HCEC 1CT (cell line): ENCODE measurements at places on chromosomes 5 and 9.
A peak's percentile ranks its signal among the peaks of the same experiment; 100 is the strongest.

- DNase-seq: no peak
Observed at GRCh38 chr5:131367219-131367860, 103.5 kb downstream of the CDC42SE2 start.

DNA sequence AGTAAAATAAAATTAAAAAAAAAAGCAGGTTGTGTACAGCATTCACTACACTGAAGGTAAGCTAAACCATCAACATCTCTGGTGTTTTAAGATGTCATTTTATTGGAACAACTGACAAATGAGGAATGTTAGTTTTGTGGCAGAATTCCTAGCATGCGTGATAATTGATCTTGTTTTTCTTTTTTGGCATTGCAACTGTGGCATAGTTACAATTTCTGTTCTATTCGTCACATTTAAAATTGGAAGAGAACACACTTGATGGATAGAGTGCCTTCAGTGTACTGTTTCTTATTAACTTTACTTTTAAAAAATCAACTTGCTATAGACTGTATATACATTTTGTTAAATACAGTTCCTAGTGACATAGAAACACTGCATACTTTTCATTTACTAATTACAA is 43.6 kb upstream of the TNFSF15 start:
- no peak for DNase-seq

GRCh38 chr5:34580983-34581382 is 75.1 kb upstream of the RAI14 start:
- no peak for DNase-seq

DNA sequence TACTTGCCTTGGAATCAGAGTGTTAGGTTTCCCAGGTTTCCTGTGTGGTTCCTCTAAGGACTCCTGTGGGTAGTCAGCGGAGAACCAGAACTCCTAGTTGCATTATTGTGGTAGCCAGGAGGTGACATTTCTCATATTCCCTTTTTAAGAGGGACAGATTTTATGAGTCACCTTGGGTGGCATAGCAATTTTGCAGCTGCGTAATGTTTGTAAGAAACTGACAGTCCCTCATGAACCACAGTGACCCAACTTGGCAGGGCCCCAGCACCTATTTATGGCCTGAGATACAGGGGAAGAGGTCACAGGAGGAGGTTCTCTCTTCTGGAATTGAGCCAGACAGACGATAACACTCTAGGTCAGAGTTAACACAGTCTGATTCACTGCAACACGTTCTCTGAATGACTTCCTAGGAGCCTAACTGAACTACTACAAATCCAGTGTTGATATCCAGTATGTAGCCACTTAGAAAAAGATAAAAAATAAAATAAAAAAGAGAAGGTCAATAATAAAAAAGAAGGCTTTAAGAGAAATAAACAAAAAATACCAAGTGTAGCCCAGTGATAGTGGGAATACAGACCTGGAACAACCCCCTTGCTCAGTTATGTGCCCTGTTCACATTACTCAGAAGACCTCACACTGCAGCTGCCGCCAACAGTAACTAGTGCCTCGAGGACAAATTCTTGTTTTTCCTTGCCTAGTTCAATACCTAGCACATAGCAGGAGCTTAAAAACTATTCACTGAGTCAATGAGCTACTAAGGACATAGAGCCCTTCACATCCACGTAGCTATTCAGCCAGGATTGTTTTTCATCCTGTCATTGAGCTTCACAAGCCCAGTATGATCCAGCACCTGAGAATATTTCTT is 50.7 kb upstream of the VLDLR start:
- DNase-seq: peak; percentile 55

DNA sequence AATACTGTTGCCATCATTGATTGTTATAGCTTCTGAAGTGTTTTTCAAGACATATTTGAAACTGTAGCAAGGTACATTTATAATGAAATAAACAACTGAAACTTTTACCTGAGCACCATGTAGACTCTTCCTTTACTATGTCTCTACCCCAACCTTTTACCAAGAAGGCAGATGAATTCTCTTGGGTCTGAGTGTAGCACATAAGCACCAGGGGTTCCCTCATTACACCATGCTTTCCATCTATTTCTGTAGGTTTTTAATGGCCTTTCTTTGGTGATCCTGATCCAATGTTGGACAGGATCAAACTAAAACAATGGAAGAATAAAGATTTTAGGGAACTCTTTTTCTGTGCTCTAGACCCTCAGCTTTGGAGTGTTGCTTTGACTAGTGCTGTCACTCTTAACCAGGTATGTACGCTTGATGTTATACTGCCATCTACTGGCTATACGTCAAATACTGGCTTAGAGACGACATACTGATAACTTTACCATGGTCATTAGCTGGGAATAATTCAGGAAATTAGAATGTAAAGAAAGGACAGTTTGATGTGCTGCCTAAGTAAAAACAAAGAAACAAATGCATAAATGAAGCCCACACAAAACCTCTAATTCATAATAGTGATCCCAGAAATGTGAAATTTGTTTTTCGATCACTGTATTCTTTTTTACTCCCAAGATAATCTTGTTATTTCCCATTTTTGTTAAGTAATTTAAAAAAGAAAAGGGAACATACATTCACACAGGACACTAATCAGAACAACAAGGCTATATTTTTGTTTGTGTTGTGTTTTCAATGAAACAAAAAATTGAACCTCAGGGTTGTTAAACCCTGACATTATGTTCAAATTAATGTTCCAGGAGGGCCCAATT is 30.7 kb downstream of the IFNW1 start:
- DNase-seq: peak; percentile 59

GRCh38 chr5:18397371-18397770 is 763.1 kb downstream of the TAF11L14 start:
- DNase-seq: no peak

DNA sequence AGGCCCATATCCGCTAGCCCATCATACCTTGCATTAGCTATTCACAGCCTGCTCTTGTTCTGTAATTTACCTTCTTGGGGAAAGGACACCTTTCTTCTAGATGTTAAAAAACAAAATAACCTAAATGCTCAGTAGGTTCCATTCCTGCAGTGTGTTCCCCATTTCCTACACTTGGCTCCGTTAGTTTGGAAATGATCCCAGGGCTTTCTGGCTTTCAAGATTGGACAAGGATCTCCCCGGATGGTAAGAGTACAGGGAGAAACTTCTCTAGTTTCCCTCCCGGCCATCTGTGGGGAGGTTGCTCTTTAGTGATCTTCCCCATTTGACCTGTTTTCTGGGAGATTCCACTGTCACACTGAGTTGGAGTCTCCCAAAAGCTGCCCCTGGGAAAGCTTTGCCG is 27.3 kb upstream of the STC2 start:
- no peak for DNase-seq

GRCh38 chr5:132444061-132444460 is 46.5 kb downstream of the IRF1 start:
- no peak for DNase-seq

DNA sequence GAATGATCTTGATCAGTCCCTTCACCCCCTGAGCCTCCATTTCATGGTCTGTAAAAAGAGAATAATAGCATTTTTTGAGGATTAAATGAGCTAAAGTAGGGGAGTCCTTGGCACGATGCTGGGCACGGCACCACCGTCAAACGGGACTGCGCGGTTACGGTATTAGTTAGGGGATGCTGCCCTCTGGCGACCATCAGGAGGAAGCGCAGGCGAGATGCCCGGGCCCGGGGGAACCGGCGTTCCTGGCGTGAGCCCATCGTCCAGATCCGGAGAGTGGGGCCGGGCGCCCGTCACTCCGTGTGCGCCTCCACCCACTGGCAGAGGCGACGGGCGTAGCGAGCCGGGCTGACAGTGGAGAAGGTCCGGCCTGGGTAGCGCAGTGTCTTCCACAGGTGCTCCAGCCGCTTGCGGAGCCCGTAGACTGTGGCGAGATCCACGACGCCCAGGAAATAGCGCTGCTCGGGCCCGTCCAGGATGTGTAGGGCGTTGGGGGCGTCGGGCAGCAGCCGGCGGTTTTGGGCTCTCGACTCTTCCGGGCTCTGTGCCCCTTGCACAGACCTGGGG is 4.8 kb upstream of the ST6GALNAC4 start:
- DNase-seq: peak; percentile 54

DNA sequence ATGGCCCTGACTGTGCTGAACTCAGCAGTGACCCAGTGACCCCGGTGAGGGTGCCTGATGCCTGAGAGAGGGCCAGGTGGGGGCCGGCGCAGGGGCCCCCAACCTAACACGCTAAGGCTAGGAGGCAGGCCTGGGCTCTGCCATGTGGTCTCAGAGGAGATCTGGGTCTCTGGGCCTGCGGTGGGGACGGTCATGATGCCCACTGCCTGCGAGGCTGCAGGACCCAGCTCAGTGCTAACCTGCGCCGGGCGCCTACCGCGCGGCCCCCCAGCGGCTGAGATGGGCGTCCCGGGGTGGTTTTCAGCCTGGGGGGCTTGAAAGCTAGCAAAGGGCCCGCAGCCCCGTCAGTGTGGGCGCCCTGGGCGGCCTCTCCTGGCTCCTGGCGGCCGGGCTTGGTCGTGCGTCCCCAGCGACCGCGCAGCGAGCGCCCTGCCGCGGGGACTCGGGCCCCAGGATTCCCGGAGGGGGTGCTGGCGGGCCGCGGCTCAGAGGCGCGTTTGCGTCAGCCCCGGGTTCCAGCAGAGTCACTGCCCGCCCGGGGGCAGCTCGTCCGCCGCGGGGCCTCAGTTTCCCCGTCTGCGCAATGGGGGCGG is 2.5 kb downstream of the EGFL7 start:
- no peak for DNase-seq

DNA sequence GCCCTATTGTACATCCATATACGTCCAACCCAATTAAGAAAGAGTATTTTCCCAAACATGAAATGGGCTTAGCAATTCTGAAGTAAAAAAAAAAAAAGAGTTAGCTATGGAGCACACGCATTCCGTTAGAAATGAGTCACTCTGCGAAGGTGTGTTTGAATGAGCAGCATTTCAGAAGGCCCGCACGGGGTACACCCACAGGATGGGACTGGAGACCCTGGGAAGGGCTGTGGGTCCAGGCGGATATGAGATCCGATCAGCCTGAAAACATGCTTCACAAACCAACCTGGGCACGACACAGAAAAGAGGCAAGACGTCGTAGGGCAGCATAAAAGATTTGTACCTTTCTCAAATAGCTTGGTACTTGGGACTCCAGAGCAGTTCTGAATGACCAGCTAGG is 173.9 kb upstream of the KLF9 start:
- no peak for DNase-seq

DNA sequence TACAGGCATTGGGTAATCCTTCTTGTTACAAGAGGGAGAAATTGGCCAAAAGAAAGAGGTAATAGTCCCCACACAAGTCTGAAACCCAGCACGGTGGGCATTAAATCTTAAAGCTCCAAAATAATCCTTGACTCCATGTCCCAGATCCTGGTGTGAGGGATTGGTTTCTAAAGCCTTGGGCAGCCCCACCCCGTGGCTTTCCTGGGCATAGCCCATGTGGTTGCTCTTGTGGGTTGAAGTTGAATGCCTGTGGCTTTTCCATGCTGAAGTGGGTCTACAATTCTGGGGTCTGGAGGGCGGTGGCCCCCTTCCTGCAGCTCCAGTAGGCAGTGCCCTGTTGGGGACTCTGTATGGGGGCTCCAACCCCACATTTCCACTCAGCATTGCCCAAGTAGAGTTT is 91.8 kb upstream of the LARP1 start:
- DNase-seq: no peak

DNA sequence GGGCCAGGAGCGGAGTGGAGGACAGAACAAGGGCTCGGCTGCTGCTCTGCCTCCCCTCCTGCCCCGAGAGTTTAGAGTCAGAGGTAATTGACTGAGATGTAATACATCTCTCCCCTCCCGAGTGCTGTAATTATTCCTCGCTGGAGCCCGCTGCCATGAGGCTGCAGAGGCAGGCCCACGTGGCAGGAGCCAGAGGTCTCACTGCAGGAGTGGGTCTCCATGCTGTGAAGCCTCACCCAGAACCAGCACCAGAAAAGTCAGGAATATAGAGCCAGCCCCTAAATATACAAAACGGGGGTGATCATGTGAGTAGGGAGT is 2.5 kb downstream of the FAM163B start:
- no peak for DNase-seq

DNA sequence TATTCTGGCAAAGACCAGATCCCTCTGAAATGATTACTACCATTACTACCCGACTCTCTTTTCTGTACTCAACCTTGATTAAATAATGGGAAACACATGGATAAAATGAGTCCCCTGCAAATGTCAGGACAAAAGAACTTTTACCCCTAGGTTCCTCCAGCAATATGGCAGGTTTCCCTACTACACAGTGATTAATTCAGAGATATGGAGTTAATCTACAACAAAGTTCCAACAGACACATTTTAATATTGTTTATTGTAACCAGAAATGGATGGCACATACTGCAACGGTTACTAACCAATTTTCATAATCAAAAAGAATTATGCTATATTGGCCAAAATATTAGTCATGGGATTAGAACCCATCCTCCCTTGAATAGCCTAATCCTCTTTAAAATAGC is 294.8 kb downstream of the ATPSCKMT start:
- no peak for DNase-seq

GRCh38 chr5:143229426-143229895 is 174.0 kb downstream of the NR3C1 start:
- no peak for DNase-seq

GRCh38 chr5:57529864-57530263 is 47.3 kb upstream of the ACTBL2 start:
- DNase-seq: no peak

DNA sequence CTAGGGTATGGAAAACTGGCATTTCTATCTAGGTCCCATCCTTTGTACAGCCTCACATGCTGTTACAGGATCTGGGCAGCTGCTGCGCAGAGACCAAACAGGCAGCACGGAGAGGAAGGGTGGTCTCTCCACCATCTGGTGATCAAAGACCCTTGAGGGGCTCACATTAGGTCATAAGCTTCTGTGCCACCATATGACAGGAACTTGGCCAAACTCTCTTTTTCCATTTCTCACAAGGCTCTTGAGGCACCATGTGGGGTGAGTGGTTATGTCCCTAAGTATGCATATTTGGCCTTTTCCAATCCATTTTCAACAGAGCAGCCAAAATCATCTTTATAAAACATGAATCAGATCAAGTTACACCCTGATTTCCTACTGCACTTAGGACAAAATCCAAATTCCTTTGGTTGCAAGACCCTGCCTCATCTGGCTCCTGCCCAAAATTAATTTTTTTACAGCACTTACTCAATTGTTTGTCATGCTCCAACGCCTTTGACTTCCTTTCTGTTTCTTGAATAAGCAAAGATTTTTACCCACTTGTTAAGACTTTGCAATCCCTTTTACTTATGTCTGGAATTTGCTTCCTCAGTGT is 730.0 kb downstream of the MAT2B start:
- DNase-seq: peak; percentile 86

DNA sequence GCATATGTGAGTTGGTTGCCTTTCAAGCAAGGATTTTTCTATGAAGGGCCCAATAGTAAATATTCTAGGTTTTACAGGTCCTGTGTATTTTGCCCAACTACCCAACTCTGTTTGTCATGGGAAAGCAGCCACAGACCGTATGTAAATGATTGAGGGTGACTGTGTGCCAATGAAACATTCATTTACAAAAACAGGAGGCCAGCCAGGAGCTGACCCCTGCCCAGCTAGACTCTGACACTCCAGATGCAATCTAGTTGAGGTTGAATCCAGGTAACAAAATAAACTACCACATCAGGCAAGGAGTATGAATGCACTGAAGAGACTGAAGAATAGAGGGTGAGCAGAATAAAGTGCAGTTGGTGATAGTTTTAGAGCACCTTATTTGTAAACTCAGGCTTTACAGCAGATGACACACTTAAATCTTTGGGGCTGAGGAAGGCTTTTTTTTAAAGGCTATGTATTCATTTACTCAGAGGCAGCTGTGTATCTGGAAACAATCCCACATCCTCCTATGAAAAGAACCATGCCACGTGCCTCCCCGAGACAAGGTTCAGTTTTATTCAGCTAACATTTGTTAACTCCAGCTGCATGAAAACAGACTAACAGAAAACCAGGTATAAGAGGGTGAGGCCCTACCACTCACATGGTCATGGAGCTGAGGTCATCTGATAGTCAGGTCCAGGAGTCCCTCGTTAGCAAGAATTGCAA is 60.7 kb downstream of the SLC1A1 start:
- DNase-seq: no peak
